ENCODE measurements at places on chromosomes 6 and 20.

DNA sequence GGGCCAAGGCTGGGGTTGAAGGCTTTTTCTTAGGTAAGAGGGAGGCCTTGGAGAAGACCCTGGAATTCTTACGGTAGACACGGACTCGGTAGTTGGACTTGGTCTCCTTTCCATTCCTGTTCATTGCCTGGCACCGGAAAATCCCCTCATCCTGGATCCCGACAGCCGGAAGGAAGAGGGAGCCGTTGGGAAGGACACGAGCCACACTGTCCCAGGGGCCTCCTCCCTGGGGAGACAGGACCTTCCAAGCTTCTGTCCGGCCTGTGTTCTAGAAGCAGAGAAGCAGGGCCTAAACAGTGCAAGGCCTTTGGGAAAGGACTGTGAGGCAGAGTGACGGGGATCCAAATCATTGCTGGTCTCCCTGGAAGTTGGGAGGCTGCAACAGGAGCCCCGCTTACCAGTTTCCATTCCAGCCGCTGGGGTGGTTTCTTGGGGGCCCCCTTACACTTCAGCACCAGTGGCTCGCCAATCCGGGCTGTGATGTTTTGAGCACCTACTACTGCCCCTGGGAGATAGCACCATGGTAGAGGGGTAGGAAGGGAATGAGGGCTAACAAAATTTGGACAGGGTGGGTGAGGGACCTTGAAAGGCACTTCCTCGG lies 470 bp downstream of the AGER start:
- no peak for DNase-seq

DNA sequence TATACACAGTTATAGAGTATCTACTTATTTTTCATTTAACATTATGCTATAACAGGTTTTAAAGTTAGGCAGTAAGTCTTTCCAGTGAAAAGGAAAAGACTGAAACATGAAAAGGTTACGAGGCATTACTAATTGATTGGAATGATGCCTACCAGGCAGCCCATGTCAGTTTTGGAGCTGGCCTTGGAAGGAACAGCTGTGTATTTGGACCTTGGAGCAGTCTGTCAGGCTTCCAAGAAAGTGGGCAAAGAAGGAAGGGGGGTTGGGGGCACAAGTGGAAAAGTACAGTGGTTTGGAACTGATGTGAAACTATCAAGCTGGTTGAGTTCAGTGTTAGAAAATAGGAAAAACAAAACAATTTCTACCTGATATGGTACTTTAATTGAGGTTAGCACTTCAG lies 41.7 kb downstream of the SLC16A10 start:
- DNase-seq: no peak

DNA sequence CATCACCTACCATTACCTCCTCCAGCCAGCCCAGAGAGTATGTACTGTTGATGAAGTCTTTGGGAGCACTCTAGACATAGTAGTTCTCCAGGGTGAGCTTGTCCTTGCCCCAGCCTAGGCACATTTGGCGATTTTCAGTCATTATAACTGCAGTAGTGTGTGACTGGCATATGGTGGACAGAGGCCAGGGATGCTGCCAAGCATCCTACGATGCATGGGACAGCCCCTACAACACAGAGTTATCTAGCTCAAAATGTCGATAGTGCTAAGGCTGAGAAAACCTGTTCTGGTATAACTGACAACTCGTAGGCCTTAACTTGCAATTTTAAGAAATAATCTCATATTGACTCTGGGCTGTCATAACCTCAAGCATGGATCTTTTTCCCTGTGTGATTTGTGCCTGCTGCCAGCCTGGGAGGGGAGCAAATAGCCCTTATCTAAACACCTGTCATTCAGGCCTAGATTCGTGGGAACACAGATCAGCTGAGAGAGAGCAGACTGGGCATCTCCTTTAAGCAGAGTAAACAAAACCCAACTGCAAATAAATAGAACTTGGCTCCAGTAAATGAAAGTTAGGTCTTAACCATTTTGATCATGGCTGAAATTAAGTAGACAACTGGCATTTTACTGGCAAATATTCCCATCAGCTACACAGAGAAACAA lies 102.6 kb downstream of the SPTLC3 start:
- DNase-seq: no peak

GRCh38 chr6:24753545-24753944 lies 21.2 kb upstream of the GMNN start:
- DNase-seq: no peak

Measured in activated naive CD8-positive, alpha-beta T cell treated with anti-CD3 and anti-CD28 coated beads for 36 hours (primary cell).